Urothelium cell line (cell line): ENCODE measurements at places on chromosomes 4 and X.

GRCh38 chr4:147493307-147493706, 12.4 kb downstream of the EDNRA start:
- DNase-seq, result no peak

DNA sequence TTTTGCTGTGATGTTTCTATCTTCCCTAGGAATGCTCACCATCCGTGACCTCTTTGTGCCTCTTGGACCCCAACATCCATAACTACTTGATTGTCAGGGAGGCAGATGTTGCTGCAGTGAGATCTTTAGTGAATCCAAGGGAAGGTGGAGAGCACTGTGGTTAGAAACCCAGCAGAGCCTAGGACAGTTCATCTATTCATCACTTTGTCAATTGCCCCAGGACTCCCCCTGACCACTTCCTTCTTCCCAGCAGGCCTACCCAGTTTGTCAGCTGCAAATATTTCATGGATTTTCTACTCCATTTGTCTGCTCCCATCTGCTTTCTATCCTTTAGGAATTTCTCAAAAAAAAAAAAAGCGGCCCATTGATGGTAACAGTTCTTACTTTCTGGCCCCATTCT, 942.8 kb downstream of the PCDH7 start:
- DNase-seq, result no peak

- peak; percentile 69 for DNase-seq
Observed at GRCh38 chr4:144399927-144400326, 246.0 kb upstream of the HHIP start.

DNA sequence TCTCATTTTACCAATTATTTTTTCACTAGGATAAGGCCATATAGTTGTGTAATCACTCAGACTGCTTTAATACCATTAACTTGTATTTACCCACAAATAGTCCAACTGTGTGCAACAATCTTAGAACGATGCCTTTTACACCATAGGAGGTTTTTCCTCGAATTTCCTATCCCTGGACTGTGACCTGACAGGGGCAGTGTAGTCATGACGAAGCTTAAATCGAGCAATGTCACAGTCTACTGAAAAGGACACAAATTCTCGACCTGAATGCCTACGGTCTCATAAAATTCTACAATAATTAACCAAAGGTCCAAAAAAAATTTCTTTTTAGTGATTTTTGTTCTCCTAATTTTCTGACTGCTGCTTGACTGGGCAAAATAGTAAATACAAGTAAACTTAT, 208.9 kb downstream of the ADAMTS3 start:
- DNase-seq, result no peak
